ENCODE measurements at places on chromosomes 11 and 22. TPM values are rescaled to one million over a fixed set of nuclear protein-coding genes. Genes with fewer than 3 reads are reported as not detected.

DNA sequence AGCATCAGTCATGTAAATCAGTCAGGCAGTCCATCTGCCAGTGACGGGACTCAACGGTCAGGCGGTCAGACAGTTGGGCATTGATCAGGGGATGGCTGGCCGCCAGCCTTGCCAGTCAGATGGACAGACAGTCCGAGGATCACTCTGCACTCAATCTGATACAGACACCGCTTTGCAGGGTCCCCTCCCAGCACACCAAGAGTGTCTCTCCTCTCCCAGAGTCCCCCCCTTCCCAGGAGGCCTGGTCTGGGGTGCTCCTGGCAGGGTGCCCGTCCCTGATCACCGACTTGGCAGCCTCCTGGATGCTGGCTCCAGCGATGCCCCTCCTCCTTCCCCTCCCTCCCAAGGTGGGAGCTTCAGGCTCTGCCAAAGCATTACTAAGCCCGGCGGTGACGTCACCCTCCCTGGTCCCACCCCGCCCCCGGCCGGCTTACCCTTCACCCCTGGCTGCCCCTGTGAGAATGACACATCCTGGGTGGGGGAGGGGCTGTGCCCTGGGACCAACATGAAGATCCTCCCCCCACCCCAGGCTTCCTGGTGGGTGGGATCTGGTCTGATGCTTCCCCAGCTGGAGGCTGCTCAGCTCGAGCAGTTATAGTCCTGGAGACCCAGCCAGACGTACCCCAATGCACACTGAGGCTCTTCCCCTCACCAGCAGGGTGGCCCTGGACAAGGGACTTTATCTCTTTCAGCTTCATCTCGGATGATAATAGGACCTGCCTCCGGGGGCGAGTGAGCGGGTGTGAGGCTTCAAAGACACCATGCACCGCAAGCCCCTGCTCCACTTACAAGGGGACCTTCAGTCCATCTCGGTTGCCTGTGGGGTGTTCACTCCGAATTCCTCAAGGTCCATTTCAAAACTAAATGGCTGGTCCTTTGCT lies 69.2 kb downstream of the CD82 start:
- H3K27ac ChIP-seq, result no peak overlapping the region
- H3K36me3 ChIP-seq, result no peaks in the 10 kb centered on the region
- peaks cover 8% of the 10 kb centered on the region for H3K4me1 ChIP-seq
- peak; percentile 72 for DNase-seq

- H3K27me3 ChIP-seq, result no peaks in the 10 kb centered on the region
- DNase-seq, result no peak
- H3K4me1 ChIP-seq, result peaks cover 5% of the 10 kb centered on the region
- no peak overlapping the region for H3K4me3 ChIP-seq
- H3K27ac ChIP-seq, result no peak overlapping the region
Measured at GRCh38 chr22:27774200-27774599, 27.4 kb downstream of the MN1 start.

Gene P2RY2
- total RNA-seq, result 0.48 TPM

DNA sequence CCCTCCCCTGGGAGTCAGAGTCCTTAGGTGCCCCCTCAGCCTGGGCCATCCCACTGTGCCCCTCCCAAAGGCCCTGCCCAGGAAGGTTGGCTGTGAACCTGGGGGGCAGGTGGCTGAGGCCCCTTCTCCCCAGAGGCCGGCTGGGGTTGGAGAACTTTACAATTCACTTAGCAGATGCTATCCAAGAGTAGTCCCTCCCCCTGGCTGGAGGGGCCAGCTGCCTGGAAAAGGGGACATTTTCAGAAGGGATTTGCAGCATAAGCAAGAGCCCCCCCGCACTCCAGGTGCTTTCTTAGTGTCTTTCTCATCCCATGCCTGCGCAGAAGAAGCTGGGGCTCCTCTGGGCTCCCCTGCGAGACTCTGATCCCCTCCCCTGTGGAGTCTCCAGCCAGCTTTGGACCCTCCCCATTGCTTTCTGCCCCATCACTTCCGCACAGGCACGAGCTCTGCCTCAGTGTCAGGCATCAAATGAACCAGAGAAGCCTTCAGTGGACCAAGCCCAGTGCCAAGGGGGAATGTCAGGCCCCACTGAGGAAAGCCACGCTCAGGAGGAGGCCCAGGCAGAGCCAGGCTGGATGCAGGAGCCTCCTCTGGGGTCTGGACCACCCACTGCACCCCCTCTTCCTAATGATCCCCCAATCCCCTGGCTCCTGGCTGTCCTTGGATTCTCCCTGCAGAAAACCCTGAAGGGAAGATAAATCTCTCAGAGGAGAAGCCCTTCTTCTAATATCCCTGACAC lies 3.7 kb downstream of the SSTR3 start:
- peaks cover 8% of the 10 kb centered on the region for H3K4me1 ChIP-seq
- no peak overlapping the region for H3K27ac ChIP-seq
- H3K27me3 ChIP-seq, result no peaks in the 10 kb centered on the region
- DNase-seq, result no peak
- no peaks in the 10 kb centered on the region for H3K36me3 ChIP-seq

DNA sequence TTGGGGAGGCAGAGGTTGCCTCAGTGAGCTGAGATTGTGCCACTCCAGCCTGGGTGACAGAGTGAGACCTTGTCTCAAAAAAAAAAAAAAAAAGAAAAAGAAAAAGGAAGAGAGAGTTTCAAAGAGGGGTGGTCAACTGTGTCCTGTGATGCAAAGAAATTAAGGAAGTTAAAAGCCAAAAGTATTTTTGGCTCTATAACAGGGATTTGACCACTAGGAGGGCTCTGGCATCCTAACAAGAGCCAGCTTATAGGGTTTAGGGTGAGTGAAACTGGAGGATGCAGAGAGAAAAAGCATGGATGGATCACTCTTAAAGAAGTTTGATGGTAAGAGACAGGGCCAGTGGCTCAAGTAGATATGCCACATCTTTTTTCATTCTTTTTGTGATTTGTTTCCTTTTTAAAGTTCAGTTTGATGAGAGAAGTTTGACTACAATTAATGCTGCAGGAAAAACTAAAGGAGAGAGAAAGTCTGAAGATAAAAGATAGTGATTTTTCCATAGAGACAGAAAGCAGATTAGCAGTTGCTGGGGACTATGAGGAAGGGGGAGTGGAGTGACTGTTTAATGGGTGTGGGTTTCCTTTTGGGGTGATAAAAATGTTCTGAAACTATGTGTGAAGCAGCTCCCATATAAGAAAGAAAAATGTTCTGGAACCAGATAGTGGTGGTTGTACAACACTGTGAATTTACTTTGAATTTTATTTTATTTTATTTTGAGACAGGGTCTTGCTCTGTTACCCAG lies 11.1 kb upstream of the MICAL2 start:
- no peak for DNase-seq
- H3K4me3 ChIP-seq, result no peak overlapping the region
- peaks cover 5% of the 10 kb centered on the region for H3K4me1 ChIP-seq
- H3K36me3 ChIP-seq, result no peaks in the 10 kb centered on the region
- H3K27me3 ChIP-seq, result no peaks in the 10 kb centered on the region

DNA sequence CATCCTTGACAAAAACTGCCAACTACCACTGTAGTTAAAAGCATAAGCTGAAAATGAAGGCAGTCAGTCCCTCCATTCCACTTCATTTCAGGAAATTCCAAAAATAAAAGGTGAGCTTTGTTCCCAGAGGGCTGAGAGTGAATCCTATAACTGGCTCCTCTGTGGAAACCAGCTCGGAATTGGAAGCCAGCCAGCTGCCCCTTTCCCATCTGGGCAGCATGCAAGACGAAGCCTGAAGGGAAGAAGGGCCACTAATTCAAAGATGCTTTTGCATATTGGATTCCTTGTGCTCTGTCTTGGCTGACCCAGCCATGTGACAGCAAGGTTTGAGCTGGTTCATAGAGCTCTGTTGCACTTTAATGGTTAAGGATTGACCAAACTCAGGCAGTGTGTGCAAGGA lies 83.4 kb downstream of the ALX4 start:
- no peak overlapping the region for H3K4me3 ChIP-seq
- no peaks in the 10 kb centered on the region for H3K36me3 ChIP-seq
- H3K4me1 ChIP-seq, result no peaks in the 10 kb centered on the region
- no peaks in the 10 kb centered on the region for H3K27me3 ChIP-seq
- H3K27ac ChIP-seq, result no peak overlapping the region

Gene SLC5A4
- not detected for total RNA-seq

DNA sequence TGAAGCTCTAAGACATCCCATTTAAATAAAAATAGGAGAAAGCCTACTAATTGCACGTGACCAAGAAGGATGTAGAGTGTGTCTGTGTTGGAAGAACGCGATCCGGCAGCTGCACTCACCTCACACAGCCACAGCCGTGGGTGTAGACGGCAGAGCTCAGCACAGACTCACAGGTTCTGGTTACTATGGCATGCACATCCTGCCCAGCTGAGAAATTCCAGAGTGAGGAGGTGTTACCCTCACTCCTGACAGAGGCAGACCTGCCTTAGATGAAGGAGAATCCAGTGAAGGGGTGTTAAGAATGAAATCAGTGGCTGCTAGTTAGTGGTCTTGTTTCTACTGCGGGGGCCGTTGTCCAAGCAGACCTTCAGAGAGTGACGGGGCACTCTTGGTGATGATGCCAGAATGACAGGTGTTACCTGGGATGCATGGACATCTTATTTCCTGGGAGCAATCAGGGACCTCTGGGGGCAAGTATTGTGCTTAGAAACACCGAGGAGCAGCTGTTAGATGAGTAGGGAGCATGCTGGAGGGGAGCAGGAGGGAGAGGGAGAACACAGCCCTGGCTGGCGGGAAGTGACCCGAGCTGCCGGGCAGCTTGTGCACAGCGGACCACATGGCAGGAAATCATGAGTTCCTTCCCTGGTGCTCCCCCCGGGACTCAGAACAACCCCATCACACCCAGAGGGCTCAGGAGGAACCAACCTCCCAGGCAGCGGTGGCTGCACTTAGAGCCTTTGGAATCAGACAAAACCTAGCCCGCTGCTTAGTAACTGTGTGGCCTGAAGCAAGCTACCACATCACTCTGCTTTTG lies 12.3 kb downstream of the KCNJ5 start:
- H3K27me3 ChIP-seq, result no peaks in the 10 kb centered on the region
- no peaks in the 10 kb centered on the region for H3K36me3 ChIP-seq
- no peak overlapping the region for H3K4me3 ChIP-seq
